ENCODE measurements at places on chromosomes 1 and 21. TPM values are rescaled to one million over a fixed set of nuclear protein-coding genes. Genes with fewer than 3 reads are reported as not detected.

GRCh38 chr1:5640845-5641244 lies 351.4 kb downstream of the NPHP4 start:
- DNase-seq, result no peak

DNA sequence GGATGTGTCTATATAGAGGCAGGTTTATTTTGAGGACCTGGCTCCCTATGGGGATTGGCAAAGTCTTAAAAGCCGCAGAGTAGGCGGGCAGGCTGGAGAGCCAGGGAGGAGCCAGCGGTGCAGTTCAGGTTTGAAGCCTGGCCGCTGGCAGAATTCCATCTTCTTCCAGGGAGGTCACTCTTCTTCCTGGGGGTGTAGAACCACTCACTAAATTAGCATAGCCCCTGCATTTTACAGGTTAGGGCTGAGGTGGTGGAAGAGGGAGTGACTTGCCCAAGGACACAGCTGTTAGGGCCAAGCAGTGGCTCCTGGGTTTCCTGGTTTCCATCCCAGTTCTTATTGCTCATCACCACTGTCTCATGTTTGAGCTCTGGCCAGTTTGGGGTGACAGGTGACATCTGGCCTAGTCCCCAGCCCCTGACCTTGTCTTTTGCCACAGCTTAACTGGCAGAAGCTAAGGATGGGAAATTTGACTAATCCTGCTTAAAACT lies 1.4 kb downstream of the PINK1 start:
- DNase-seq, result peak; percentile 63

DNA sequence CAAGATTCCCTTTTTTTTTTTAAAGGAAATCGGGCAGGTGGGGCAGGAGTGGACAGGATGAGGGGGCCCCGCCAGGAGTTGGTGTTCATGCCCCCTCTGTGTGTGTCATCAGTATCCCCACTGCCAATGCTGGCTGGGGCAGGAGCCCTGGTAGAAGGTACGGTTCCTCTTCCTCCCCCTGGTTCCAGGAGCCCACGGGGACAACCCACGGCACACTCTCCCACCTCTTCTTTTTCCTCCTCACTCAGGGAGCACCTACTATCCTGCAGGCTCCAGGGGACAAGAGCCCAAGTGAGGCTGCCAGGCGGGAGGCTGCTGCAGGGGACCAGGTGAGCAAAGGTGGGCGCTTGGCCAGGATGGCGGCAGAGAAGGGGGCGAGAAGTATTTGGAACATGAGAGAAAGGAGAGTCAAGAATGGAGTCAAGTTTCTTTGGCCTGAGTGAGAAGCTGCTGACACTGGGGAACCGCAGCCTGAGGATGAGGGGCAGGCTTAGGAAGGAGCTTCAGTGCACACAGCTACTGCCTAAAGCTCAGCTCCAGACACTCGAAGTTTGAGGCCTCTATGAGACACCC lies 26.5 kb downstream of the ECE1 start:
- no peak for DNase-seq

Gene CA6
- total RNA-seq, result not detected

DNA sequence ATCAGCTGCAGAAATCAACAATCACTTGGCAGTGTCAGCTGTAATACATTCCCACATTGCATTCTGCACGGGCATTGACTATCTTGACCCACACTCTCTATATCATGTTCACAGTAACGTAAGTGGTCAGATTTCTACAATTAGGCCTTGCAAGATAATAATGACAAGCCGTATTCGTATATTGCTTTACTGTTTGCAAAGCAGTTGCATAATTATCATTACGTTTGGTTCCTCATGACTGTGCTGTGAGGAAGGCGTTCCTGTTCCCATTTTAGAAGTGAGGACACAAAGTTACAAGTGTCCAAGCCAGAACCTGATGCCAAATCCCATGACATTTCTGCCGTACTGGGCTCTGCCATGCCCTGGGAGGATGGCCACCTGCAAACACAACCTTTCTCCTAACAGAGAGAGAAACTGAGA lies 53.5 kb upstream of the TARBP1 start:
- no peak for DNase-seq

DNA sequence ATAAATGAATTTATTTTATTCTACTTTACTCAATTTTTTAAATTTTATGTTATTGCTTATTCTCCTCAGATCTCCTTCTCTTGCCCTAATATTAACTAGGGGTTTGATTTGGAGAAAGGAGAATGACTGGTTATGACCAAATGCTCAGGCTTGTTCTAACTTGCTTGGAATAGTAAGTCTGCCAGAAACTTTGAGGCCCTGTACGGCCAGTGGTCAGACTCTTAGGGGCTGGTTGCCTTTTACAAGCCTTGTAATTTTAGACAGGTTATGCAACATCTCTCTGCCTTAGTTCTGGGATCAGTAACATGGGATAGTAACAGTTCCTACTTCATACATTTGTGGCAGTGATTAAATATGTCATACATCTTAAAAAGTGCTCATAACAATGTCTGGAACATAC lies 279.5 kb downstream of the DUSP10 start:
- DNase-seq, result peak; percentile 2

Gene KIF21B
- total RNA-seq, result 0.33 TPM

Gene MPL
- total RNA-seq, result not detected

Gene PRAMEF11
- total RNA-seq, result not detected

GRCh38 chr1:90387805-90388204 lies 329.3 kb downstream of the BARHL2 start:
- no peak for DNase-seq

- no peak for DNase-seq
These were observed 99.9 kb downstream of the PBX1 start for GRCh38 chr1:164658864-164659263.

DNA sequence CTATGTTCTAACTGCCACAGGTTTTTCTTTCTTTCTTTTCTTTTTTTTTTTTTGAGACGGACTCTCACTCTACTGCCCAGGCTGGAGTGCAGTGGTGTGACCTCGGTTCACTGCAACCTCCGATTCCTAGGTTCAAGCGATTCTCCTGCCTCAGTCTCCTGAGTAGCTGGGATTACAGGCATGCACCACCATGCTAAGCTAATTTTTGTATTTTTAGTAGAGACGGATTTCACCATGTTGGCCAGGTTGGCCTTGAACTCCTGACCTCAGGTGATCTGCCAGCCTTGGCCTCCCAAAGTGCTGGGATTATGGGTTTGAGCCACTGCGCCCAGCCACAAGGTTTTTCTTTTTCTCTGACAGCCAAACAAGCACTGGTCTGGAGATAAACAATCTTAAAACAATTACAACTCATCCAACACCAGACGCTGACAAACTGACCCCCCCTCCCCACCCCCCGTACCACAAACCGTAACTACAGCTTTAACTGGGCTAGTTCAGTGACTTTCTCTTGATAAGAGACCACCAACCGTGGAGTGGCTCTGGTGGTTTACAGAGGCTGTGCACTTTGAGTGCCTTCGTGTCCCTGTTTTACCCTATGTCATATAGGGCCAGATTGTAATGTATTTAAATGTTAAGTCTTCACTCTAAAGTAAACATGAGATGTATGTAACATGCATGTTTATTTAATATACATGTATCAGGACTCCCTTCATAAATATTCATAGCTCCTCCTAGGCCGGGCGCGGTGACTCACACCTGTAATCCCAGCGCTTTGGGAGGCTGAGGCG lies 19.5 kb upstream of the PUM1 start:
- no peak for DNase-seq

- peak; percentile 73 for DNase-seq
These were observed 120.2 kb downstream of the ACTL8 start for GRCh38 chr1:17875171-17875881.

Gene PRKCZ
- total RNA-seq, result 12.2 TPM

GRCh38 chr21:39673736-39674135 lies 61.0 kb downstream of the B3GALT5 start:
- no peak for DNase-seq

GRCh38 chr1:14485285-14485684 lies 113.2 kb upstream of the KAZN start:
- no peak for DNase-seq

DNA sequence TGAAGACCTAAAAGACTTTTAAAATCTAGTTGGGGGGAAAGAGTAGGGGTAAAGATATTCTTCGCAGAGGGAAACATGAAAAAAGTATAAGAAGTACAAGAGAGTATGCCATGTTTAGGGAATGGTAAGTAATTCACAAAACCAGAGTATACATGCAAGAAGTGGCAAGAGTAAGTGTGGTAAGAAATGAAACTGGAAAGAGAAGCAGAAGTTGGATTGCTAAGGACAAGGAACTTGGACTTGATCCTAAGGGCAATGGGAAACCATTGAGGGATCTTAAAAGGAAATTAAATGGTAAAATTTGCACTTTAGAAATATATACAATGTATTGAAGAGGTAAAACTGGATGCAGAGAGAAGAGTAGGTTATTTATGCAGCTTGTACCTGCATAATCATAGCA lies 9.2 kb upstream of the ZNF644 start:
- DNase-seq, result no peak

Gene ZYG11A
- 6.3 TPM for total RNA-seq

- no peak for DNase-seq
These were observed at the start of gene HAPLN2 for GRCh38 chr1:156618853-156619581. HAPLN2 (plus strand) TSS chr1:156619415; CDS start chr1:156623491, 4,076 bp downstream.

DNA sequence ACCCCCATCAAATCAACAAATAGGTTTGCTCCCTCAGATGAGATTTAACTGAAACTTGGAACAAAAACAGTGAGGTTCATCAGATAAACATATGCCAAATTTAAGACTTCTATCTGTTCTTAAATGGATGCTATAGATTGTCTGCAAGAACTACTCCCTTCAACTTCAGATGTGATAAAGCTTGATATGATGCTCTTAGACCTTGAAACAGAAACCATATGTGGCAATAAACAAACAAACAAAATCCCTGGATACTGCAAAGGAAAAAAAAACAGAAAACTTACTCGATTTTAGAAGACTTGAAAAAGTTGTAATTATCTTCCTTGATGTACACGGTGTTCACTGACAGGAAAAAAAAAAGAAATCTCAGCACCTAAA lies 286.1 kb upstream of the USP25 start:
- no peak for DNase-seq

Gene UBL4B
- total RNA-seq, result not detected

Gene MYOG
- not detected for total RNA-seq

- no peak for DNase-seq
These were observed 18.8 kb downstream of the TNFRSF25 start for GRCh38 chr1:6447016-6447817.

DNA sequence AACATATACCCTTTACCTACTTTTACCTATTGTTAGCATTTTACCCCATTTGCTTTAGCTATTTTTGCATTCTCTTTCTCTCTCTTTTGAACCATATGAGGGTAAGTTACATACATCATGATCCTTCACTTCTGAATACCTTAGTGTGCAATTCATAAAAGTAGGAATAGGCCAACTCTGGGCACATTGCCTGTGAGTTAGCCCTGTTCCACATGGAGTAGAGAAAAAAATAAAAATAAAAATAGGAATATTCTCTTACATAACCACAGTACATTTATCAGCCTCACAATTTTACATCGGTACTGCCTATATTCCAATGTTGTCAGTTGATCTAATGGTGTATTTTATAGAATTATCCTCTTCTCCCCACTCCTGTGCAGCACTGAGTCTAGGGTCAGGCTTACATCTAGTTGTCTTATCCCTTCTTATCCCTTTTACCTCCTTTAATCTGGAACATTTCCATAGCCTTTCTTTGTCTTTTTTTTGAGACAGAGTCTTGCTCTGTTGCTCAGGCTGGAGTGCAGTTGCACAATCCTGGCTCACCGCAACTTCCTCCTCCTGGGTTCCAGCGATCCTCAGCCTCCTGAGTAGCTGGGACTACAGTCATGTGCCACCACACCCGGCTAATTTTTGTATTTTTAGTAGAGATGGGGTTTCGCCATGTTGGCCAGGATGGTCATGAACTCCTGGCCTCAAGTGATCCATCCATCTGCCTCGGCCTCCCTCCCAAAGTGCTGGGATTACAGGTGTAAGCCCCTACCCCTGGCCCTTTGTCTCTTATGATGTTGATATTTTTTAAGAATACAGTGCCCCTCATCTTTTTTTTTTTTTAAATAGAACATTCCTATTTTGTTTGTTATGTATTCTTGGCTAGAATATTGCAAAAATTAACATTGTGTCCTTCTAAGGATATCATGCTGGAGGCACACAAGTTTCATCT lies 11.1 kb upstream of the SLC30A1 start:
- peak; percentile 38 for DNase-seq

All from MG63 (cell line).